ENCODE measurements at places on chromosomes 5 and 9.

DNA sequence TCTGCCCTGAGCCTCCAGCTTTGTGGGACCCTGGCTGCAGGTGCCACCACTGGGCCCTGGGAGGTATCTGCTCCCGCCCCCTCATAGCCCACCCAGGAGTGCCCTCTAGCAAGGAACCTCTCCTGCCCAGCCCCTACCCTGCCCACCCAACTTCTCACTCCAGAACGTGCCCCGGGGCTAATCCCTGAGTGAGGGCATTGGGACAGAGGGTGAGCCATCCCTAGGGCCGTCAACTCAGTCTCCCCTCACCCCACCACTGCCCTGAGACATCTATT, 2.7 kb upstream of the RASGEF1C start:
- no peak for DNase-seq

GRCh38 chr5:133423011-133423617, 189.2 kb downstream of the FSTL4 start:
- no peak for DNase-seq

DNA sequence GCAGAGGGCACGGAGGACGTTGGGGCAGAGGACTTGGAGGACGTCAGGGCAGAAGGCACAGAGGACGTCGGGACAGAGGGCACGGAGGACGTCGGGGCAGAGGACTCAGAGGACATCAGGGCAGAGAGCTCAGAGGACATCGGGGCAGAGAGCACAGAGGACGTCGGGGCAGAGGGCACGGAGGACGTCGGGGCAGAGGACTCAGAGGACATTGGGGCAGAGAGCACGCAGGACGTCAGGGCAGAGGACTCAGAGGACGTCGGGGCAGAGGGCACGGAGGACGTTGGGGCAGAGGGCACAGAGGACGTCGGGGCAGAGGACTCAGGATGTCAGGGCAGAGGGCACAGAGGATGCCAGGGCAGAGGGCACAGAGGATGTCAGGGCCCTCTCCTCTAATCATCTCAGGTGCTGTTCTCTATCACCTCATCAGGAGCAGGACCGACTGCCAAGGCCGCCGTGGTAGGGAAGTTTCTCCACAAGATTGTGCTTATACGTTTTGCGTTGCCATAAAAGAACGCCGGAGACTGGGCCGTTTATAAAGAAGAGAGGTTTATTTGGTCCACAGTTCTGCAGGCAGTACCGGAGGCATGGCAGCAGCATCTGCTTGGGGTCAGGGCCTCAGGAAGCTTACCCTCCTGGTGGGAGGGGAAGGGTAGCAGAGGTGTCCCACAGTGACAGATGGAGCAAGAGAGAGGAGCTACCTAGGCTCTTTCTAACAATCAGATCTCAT, 29.4 kb upstream of the ADAMTS2 start:
- no peak for DNase-seq

DNA sequence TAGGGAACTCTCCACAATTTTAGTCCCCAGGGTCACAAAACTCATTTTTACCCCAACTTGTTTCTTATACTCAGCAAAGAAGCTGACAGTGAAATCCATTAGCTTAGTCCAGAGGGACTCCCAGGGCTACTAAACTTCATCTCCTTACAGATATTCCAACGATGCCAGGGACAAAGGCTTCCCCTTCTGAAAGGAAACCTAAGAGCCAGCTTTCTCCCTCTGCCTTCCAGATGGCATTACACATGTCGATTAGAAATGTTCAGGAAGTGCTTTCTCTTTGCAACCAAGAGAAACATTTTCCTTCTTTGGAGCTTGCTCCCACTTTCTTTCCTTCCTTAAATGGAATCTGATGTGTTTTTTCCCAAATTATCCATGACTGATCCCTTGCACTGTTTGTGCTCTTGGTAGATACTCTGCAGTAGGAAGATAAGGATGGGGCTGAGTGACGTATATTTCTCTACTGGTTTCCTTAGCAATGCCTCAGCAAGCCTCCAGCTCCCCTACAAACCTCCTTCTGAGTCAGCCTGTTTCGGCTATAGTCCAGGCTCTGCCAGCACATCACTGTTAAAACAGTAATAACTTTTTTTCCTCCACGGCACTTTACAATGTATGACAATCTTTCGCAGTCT, 43.0 kb upstream of the HTR4 start:
- peak; percentile 35 for DNase-seq

DNA sequence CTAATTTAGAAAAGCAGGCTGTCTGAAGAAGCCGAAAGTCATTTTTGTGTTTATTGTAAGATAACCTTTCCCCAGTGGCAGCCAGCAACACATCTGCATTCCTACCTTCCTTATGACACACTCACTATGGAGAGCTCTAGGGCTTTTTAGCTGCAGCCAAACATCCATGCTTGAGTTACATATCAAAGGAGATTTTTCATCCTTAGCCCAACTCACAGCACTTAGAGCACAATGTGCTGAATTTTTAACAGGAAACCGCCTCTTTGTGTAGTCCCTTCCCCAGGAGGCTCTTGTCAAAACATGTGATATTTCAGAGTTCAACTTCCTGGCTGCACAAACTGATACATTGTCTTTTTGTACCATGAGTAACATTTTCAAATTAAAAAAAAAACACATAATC, 379.2 kb downstream of the CTNND2 start:
- DNase-seq, result no peak

DNA sequence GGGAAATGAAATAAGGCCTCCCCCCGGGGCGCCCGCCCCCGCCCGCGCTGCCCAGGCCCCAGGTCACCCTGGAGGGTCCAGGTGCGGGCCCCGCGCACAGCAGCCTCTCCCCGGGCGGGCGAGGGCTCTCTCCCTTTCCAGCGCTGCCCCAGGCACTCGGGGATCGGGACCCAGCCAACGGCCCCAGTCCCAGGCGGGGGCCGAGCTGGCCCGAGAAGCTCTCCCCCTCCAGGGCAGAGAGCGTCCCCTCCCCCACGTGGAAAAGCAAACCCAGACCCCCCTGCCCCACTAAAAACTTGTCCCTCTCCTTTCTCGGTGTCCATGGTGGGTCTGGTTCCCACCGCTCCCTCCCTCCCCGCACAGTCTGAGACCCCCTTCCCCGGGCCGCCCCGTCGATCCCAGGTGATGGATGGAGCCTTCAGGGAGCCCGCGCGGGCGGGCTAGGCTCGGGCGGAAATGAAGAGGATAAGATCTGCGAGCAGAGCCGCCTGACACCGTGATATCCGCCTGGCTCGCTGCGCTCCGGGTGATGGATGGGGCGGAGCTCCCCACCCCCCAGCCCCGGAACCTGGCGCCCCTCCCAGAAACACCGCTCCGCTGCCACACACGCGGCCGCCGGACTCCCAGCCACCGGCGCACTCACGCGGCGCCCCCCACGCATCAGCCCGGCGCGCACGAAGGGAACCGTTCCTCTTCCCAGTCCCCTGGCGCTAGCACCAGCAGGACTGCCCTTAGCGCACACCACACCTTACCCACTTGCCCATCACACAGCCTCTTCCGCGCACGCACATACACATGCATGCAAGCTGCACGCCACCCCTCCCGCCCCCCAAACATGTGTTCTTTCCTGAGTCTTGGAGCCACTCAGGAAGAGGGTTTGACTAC, 81.7 kb upstream of the ZBTB43 start:
- peak; percentile 38 for DNase-seq

DNA sequence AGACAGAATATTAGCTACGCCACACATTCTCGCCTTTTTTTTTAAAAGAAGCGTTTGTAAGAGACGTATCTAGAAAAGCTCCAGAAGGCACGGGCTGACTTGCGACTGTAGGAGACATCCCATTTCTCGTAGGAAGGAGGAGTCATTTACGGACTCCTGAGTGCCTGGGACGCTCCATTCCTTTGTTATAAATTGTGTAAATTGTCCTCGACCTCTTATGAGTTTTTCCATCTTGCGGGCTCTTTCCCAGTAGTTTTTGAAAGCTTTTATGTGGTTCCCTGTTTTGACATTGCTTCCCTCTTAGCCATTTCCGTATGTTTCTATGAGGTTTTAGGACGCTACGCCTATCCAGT, 1.0 kb downstream of the RABL6 start:
- DNase-seq, result peak; percentile 27

- DNase-seq, result no peak
Observed at GRCh38 chr9:121631978-121632418, 19.4 kb upstream of the DAB2IP start.

- no peak for DNase-seq
Observed at GRCh38 chr9:75591972-75592371, 298.5 kb upstream of the PCSK5 start.

- peak; percentile 91 for DNase-seq
Observed at GRCh38 chr9:106420511-106420944, 442.4 kb upstream of the ZNF462 start.

All from fibroblast of skin of right biceps (primary cell).